ENCODE measurements at places on chromosomes 2 and 18.
A peak's percentile ranks its signal among the peaks of the same experiment; 100 is the strongest.

GRCh38 chr2:212930556-212931260 is 220.7 kb downstream of the IKZF2 start:
- no peak for DNase-seq

GRCh38 chr2:206740800-206741199 is 22.6 kb upstream of the DYTN start:
- no peak for DNase-seq

DNA sequence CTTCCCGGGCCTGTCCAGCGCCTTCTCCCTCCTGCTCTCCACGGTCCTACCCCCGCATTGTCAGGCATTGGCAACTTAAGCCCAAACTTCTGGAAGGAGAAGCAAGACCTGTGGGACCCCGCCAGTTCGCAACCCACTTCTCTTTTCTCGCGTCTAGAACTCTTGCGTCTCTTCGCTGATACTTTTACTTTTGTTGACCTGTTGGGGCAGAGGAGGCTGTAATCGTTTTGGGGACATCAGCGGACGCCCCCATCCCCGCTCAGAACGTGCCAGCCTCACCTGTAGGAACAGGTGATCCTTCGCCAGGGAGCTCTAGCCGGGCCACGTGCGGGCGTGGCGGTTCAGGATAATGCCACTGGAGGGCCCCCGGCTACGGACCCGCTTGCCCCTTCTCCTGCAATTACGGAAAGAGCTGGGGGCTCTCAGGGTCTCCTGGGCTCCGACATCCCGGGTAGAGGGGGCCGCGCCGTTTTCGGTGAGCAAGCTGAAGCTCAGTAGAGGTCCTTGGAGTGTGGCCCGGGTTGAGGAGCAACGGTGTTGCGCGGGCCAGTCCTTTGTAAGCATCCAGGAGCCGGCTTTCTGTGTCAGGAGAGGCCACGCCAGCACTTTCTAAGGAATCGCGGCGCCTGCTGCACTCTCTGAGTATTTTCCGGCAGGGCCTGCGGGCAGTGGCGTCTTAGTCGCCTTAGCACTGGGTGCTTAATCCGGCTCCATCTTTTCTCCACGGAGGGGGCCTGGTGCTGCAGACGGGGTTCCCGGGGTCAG is 1.6 kb downstream of the MTCL1 start:
- DNase-seq = peak; percentile 9

DNA sequence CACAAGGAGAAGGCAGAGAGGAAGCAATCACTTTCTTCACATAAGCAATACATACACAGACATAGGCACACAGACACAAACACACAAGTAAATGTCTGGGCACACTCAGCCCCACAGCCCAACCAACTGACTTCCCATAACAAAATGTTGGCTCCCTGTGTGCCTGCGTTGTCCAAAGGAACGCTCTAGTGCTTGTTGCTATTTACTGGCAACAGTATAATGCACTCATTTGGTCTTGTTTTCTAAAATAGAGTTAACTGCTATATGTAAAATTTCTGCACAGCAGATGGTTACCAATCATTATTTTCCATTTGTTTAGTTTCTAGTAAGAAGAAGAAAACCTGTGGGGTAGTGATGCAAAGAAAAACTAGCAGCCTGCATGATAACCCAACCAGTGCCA is 16.5 kb downstream of the FIGN start:
- no peak for DNase-seq

GRCh38 chr2:226118471-226119429 is 680.9 kb downstream of the IRS1 start:
- peak; percentile 91 for DNase-seq

- no peak for DNase-seq
These were observed 10.1 kb upstream of the LYPD6B start for GRCh38 chr2:149028377-149028776.

DNA sequence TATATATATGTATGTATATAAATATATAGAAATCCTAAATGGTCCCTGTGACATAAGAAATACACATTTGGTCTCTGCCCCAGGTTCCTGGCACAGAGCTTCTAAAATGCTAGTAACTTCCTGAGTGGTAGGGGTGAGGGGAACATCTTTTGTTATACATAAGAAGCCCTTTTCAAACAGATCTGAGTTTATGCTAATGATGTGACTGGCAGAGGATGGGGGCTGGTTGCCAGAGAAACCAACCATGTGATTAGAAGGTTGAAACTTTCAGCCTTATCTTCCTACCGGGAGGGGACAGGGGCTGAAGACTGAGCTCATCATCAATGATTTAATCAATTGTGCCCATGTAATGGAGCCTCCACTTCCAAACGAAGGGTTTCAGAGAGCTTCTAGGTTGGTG is 16.3 kb downstream of the MFSD2B start:
- no peak for DNase-seq

GRCh38 chr2:138389063-138389462 is 112.5 kb upstream of the SPOPL start:
- DNase-seq = no peak

DNA sequence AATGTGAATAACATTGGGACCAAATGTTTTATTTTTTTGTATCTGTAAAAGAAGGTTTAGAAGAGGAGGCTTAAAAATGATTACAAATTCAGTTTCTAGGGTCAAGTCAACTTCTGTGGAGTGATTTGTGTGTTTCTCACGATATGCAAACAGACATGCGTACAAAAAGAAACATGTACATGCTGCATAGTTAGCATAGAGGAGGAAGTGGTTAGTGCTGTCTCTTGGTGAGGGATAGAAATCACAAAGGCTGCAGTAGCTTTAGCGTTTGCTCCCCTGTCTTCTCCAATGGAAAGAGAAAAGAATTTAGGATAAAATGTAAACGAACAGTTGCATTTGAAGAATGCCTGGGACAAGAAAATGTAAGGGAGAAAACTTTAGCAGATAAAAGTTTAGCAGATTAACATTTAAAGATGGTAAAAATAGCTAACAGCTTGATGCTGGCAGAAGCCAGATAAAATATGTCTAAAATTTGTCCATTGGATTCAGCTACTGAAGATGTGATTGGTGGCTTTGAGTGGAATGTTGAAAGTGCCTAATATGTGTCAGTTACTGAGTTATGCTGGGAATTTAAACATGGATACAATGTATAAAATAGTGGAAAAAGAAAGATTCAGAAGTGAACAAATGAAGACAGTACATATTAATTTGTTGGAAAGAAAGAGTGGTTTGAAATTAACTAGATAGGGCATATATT is 44.9 kb downstream of the MALT1 start:
- no peak for DNase-seq

GRCh38 chr2:8049176-8049575 is 632.7 kb upstream of the ID2 start:
- no peak for DNase-seq

DNA sequence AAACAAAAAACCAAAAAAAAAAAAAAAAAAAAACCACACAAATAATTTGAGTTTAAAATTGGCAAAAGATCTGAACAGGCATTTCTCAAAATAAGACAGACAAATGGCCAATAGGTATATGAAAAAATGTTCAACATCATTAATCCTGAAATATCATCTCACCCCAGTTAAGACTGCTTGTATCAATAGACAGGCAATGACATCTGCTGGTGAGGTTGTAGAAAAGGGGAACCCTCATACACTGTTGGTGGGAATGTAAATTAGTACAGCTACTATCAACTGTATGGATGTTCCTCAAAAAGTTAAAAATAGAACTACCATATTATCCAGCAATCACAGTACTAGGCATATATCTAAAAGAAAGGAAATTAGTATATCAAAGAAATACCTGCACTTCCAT is 523.1 kb downstream of the XIRP2 start:
- DNase-seq = no peak

- DNase-seq = no peak
These were observed 88.0 kb downstream of the TPO start for GRCh38 chr2:1501038-1501851.

GRCh38 chr2:215712219-215712868 is 276.5 kb upstream of the FN1 start:
- no peak for DNase-seq

GRCh38 chr2:209442939-209443338 is 19.1 kb downstream of the MAP2 start:
- no peak for DNase-seq

DNA sequence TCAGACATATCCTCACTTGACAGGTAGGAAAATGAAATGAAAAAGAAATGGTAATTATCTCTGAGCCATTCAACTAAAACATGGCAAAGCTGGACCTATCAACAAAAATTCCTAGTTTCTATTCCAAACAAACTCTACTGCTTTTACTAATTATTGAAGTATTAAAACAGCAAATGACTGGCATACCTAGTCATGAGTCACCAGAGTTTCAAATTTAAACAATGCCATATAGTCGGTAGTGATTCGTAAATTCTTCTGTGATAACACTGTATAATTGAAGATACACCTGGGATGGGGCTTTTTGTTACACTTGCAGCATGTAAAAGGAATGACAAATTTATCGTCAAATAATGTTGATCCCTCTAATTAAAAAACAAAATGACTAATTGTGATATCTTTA is 153.1 kb upstream of the THUMPD2 start:
- DNase-seq = no peak

- no peak for DNase-seq
These were observed 21.8 kb downstream of the TRIP12 start for GRCh38 chr2:229900012-229900411.

GRCh38 chr2:48734576-48735303 is 20.8 kb downstream of the LHCGR start:
- DNase-seq = no peak

DNA sequence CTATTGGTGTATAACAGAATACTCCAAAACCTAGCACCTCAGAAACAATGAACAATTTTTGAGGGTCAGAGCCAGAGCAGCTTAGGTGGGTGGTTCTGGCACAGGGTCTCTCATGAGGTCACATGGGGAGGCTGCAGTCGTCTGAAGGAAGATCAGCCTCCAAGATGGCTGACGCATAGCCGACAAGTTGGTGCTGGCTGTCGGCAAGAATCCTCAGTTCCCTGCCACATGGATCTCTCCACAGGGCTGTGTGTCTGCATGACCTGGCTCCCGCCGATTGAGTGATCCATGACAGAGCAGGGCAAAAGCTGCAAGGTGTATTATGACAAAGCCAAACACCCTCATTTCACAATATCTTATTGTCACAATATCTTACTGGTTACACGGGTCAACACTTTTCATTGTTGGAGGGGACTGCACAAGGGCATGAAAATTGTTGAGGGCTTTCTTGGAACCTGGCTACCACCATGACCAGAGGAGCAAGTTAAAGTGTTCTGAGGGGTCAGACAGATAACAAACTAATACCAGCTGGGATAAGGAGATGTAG is 4.2 kb downstream of the MYL12B start:
- no peak for DNase-seq

- DNase-seq = peak; percentile 84
These were observed 16.2 kb downstream of the DOCK10 start for GRCh38 chr2:225025917-225026571.

- no peak for DNase-seq
These were observed 105.3 kb downstream of the HDAC4 start for GRCh38 chr2:239295377-239296019.
